Prostate gland (tissue), 2 donors: ENCODE measurements at places on chromosomes 4 and X.

DNA sequence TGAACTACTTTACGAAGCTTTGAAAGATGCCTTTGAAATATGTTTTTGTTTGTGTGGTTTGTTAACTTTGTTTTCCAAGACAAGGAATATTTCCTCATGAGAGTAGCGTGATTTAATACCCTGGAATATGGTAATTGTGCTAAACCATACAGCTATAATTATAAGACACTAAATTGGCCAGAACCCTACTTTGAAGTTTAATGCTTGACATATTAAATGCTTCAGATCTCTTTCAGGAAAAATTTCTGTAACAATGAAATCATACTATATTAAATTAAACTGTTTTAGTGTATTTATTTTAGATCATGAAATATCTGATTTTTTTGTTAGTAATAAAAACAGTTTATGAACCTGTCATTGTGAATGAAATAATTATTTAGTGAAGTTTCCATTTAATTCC lies 63.5 kb downstream of the DCLK2 start:
- DNase-seq = no peak

GRCh38 chr4:150367326-150367725 lies 214.6 kb upstream of the MAB21L2 start:
- no peak for DNase-seq

DNA sequence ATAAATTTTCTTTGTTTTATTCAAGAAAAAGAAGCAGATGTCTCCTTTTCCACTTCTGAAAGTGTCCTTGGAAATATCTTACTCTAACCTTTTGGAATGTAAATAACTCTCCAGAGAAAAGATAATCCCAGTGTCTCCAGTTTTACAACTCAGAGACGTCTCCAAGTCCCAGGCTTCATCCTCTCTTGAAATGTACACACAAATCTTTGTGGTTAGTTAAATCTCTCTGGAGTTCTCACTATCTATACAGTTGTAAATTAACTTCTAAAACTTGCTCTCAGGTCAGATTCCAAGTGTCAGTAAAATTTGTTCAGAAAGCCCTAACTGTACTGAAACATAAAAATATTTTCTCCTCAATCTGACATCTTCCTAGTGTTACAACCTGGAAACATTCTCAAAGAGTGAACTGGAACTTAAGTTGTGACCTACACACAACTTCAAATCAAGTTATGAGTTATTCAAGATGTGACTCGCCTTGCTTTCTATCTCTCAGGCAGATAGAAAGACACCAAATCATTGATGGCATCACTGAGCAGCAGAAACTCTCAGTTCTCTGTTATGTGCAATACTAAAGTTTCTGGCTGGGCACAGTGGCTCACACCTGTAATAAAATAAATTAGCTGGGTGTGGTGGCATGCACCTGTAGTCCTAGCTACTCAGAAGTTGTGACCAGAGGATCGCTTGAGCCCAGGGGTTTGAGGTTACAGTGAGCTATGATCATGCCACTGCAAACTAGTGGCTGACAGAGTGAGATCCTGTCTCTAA lies 284.2 kb downstream of the RCHY1 start:
- no peak for DNase-seq

GRCh38 chr4:177369372-177369771 lies 59.7 kb downstream of the NEIL3 start:
- DNase-seq = no peak

GRCh38 chr4:80113615-80114014 lies 40.6 kb upstream of the ANTXR2 start:
- DNase-seq = no peak

DNA sequence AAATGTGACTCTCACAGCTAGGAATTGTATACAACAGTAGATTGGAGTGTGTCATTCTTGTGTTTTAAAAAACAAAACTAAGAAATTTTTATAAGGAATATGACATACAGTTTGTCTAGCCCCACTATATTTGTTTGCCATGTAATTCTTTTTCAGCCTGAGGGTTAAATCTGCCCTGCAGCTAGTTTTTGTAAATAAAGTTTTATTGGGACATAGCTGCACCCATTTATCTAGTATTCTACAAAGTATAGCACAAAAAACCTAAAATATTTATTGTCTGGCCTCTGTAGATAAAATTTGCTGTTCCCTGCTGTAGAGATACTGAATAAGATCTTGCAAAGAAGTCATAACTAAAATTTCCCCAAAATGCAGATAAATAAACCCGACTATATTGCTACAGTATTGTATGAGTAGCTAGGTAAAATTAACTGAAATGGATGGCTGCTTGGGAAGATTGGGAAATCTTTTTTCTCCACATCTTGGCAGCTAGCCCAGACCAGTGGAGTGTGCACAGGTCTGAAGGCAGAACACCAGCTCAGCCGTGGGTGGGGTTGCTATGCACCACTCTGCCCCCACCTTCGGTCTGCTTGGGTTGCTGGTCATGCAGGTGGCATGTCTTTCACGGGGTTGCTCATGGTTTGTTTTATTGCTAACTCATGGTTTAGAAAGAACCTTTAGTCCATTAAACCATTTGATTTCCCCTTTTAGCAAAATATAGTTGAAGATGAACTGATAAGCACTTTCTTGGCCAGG lies 127.9 kb downstream of the KLHL8 start:
- DNase-seq = peak; percentile 60

DNA sequence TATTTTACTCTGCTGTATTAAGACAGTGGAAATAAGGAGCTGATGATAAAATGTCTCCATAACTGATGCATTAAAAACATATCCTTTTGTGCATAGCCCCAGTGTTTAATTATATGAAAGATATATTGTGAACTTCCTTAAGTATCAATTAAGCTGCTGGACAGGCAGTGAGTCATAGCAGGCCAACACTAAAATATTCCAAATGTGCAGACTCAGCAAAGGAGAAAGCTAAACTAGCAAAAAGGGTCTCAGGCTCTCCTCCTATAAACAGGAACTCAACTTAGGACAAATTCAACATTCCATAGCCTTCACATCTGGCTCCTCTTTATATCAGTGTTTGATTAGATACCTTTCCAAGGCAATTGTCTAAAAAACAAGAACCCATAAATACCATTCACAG lies 15.6 kb downstream of the TNMD start:
- no peak for DNase-seq

GRCh38 chr4:143186212-143186611 lies 1.5 kb downstream of the USP38 start:
- DNase-seq = no peak

DNA sequence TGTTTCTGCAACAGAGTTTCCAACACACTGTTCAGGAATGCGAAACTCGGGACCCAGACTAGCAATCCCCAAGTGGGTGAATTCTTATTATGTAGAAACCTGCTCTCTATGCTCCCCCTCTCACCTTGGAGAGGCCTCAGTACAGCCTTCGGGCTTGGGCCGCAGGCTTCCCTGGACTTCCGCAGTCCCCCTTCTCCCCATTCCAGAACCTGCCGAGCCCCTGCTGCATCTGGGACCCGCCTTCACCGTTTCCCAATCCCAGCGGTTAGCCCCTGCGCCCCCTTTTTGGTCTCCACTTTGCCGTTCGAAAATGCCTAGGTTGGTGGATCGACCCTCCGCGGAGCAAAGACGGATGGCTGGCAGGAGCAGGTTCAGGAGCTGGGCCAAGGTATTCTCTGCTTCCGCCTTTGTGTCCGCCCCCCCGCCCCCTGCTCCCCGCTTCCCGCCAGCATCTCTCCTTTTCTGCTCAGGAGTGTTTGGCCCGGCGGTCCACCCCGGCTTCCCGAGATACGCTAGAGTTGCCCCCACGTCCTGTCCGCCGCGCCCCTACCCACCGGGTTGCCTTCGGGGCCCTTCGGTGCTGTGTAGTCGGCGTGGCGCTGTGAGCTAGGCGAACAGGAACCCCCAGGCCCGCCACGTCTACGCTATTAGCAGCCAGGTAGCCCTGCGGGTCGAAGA lies 11.5 kb downstream of the HAND2 start:
- DNase-seq = no peak

DNA sequence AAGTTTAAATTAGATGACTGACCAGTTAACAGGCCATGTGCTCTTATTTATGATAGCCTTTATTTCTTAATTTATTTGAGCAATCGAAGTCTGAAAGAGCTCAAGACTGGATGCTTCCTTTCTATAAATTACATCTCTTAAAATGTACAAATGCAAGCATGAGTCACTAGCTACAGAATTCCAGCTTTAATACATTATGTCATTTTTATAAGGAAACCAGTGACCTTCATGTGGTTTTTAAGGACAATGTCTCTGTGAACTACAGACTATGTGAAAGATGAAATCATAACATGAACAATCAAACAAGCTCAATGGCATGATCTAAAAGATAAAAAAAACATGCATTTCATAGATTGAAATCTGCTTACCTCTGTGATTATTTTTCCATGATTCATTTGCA lies 15.4 kb downstream of the HTR2C start:
- no peak for DNase-seq

DNA sequence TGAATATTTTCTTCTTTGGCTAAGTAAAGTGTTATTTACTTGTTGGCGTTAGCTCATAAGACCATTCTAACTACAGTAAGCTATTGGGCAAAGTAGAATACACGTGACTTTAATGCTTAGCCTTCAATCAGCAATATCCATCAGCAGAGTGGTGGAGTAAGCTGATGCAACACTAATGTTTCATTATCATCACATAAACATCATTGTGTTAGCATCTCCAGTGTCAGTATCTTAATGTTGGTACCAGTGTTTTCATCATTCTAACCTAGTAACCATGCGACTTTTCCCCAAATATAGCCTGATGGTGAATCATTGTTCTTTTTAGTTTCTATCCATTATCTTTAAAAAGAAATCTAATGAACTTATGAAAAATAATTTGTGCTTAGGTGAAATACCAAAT lies 48.5 kb downstream of the APOOL start:
- no peak for DNase-seq

GRCh38 chr4:7068279-7068842 lies 497 bp upstream of the GRPEL1 start:
- no peak for DNase-seq

DNA sequence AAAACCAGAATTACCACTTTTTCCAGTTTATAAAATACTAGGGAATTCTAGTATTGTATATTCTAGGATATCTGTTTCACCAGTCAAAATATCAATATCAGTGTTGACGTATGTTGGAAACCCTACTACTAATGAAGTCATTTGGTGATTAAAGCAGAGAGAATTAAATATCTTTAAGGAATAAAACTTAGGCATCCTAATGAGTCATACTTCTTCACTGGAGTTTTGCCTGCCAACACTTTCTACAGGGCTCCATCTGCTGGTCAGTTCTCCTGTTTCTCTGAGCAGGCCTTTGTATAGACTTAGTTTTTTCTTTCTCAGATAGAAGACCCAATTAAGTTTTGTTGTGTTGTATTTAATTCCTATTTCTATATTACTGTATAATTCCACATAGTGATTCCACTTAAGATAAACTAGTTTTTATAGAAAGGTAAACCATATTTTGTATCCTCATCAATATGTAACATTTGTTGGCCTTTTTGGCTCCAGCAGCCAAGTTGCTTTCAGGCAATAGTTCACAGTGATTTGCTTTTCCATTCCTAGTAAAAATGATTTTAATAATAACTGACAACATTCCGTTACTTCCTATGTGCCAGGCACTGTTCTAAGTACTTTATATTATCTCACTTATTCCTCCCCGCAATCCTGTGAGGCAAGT lies 3.5 kb downstream of the AP1AR start:
- DNase-seq = peak; percentile 80

DNA sequence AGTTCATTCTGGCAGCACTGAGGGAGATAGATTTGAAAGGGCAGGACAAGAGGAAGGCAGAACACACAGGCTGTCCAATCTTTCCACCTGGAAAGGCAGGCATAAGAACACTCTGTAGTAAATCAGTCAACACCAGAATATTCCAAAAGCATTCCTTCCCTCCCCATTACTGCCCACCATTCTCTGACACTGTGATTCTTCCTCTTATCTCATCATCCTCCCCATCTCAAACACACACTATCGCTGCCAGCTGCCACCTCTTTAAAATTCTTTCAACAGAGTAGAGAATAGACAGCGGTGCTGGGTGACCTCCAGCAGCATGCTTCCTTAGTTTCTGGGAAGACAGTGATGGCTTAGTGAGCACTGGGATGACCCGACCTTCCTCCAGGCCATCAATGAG lies 53.7 kb upstream of the MYOZ2 start:
- no peak for DNase-seq

DNA sequence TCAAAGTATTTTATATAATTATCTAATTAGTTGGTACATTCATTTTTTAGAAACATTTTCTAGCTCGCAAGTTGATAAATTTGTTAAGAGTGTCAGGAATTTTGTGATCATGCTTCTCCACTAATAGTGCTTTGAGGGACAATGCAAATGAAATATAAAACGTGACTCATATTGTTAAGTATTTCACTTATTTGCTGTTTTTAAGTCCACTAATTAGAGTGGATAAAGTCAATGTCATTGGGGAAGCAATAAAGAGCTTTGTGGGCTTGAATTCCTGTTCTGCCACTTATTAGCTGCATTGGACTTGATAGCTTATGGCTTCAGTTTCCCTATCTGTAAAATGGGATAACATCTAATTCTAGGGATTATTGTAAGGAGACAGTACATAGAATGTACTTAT lies 26.5 kb upstream of the ANAPC4 start:
- no peak for DNase-seq

DNA sequence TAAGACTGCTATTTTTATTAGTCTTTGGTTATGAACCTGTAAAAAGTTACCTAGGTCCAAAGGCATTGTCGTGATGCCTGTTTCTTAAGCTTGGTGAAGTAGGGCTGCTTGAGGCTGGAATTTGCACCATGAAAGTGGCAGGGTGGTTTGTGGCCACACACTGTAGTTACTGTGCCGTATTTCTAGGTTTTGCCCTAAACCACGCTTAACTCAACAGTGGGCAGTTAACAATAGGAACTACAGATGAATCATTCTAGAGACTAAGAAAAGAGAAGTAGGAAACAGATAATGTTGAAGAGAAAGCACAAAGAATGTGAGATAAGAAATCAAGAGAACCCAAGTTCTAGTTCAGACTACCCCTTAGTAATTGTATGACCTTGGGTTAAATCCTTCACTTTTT lies 11.5 kb downstream of the ETNPPL start:
- DNase-seq = no peak

- no peak for DNase-seq
These were observed 81.1 kb upstream of the RAPGEF2 start for GRCh38 chr4:159021597-159022385.

DNA sequence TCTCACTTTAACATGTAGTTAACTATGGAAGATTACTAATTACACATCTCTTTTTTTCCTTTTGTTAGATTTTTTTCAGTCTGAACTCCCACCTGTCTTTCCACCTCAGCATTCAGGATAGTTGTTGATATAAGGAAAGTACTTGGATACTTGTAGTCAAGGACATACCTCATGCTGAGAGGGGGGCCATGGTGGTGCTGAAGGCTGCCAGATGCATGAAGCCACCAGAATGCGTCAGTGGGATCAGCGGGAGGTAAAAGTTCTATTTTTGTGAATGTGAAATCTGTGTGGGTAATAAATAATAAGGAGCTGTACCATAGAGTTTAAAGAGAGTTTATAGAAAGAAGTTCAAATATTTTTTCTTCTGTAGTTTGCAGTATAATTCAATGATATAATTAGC lies 13.1 kb upstream of the NDST4 start:
- no peak for DNase-seq

- DNase-seq = no peak
These were observed 218.6 kb downstream of the SPCS3 start for GRCh38 chr4:176538217-176538925.
